GM19239 (cell line): ENCODE measurements at places on chromosomes 2 and 18.
A peak's percentile ranks its signal among the peaks of the same experiment; 100 is the strongest.

DNA sequence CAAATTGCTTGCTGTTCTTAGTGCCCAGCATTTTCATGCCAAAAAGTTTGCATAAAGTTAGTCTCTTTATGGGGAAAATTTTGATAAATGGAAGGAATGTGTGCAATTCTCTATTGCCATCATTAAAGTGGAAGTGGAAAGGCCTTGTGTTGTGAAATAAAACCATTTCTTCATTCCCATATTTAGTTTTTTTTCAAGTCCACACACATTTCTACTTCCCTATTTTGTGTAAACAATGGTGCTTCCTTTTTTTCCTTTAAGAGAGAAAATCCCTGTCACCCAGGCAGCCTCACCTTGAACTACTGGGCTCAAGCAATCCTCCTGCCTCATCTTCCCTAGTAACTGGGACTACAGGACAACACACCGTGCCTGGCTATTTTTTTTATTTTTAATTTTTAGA lies 42.3 kb upstream of the NCOA1 start:
- no peak for DNase-seq

GRCh38 chr18:78873926-78874500 lies 105.6 kb upstream of the SALL3 start:
- DNase-seq, result no peak

- no peak for DNase-seq
Observed at GRCh38 chr2:197958592-197959150, 154.3 kb downstream of the PLCL1 start.

DNA sequence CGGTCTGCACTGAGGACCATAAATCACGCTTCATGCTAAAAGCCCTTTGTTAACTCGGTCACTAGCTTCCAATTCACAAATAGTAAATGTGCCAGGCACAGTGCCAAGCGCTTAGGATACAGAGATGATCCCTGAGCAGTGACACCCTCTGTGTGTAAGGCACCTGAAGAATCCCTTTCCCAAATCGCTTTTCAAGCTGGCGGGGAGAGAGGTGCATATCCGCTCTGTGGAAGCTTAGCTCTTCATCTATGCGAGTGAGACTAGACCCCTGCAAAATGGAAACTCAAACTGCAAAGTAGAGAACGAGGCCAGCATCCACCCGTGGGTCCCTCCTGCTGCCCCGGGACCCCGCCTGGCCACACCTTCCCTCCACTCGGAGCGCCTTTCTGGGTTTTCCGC lies 2.4 kb downstream of the PIEZO2 start:
- DNase-seq, result no peak

GRCh38 chr2:71604726-71605120 lies 151.4 kb downstream of the DYSF start:
- DNase-seq, result no peak

GRCh38 chr18:48472610-48473009 lies 63.4 kb upstream of the ZBTB7C start:
- DNase-seq, result no peak

- DNase-seq, result no peak
Observed at GRCh38 chr2:147076634-147077033, 768.2 kb upstream of the ACVR2A start.

DNA sequence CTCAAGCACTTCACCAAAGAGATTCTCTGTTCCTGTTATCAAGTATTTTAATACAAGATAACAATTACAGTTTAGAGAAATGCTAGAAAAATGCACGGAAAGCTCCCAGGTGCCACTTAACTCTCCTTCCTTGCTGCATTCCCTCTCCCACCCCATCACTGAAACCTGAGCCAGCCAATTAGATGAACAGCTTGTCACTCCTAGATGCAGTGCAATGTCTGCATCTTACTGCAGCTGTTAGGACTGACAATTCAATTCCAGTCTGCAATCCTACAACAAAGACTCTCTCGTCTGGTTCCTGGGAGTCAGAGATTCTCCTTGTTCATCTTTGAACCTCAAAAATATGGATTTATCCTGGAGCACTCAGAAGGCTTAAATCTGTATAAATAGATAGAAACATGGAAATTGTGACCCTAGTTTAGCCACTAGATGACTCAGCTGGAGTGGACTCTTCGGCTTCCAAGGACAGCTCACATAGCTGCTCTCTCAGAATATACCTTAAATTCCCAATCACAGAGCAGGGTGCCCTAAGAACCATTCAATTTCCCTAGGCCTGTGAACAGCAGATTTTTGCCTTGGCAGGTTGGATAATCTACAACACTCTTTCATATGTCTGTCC lies 311.1 kb downstream of the NRXN1 start:
- DNase-seq, result no peak

- DNase-seq, result no peak
Observed at GRCh38 chr2:191363267-191363666, 118.1 kb downstream of the MYO1B start.

DNA sequence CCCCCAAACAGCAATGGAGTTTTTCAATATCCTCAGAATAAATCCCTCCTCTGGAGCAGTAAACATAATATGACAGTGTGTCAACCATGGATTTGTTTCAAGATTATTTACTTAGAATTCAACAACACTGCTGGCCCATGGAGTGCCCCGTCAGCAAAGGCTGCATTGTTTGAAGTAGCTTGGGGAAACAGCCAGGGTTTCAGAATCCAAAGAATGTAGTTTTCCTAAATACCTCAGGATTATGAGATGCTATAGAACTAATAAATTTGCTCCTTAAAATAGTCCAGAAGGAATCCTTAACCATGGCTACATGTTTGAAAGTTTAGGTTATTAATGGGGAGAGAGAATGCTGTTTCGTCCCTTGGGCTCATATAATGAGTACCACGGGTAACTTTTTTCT lies 13.1 kb upstream of the CETN1 start:
- DNase-seq, result no peak

DNA sequence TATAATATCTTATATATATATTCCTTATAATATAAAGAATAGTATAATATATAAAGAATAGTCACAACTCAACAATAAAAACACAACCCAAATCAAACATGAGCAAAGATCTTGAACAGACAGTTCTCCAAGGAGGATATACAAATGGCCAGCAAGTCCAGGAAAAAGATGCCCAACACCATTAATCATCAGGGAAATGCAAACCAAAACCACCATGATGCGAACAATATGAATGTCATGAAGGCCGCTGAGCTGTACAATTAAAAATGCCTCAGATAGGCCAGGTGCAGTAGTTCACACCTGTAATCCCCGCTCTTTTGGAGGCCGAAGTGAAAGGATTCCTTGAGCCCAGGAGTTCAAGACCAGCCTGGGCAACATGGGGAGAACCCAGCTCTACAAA lies 58.9 kb downstream of the SLC35F5 start:
- DNase-seq, result no peak

- no peak for DNase-seq
Observed at GRCh38 chr2:241911551-241911950, 42.0 kb downstream of the RTP5 start.

GRCh38 chr2:69213201-69213600 lies 173.8 kb downstream of the GFPT1 start:
- no peak for DNase-seq

DNA sequence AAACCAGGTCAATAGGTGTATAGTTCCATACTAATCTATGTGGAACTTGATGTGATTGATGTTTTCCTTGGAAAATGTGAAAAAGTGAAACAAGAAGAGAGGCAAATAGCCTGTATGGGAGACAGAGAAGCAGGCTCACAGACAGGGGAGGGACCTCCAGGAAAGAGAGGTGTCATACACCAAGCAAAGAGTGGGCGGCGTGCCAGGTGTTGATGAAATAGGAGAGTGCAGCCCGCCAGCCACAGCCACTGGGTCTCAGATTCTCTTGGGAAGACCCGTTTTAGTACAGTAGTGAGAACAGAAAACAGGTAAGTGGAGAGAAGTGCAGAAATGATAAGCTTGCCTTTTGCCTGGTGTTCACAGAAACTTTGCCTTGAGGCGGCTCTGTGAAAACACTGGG lies 301.9 kb downstream of the ZNF407 start:
- no peak for DNase-seq

DNA sequence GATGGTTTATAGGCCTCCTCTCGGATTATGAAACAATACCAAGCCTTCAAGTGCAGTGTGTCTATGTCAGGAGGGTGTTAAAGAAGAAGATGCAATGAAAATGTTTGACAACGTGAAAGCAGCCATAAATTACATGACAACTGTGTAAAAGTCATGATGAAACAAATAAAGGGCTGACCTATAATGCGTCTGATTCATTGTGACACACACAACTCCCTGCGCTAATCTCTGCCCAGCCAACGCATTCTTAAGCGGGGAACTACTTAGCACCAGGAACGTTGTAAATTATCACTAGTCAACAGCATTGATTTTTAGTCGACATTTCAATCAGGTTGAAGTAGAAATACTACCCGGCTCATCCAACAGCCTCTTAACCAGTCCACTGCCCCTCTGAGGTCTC lies 26.8 kb downstream of the BCL11A start:
- no peak for DNase-seq

DNA sequence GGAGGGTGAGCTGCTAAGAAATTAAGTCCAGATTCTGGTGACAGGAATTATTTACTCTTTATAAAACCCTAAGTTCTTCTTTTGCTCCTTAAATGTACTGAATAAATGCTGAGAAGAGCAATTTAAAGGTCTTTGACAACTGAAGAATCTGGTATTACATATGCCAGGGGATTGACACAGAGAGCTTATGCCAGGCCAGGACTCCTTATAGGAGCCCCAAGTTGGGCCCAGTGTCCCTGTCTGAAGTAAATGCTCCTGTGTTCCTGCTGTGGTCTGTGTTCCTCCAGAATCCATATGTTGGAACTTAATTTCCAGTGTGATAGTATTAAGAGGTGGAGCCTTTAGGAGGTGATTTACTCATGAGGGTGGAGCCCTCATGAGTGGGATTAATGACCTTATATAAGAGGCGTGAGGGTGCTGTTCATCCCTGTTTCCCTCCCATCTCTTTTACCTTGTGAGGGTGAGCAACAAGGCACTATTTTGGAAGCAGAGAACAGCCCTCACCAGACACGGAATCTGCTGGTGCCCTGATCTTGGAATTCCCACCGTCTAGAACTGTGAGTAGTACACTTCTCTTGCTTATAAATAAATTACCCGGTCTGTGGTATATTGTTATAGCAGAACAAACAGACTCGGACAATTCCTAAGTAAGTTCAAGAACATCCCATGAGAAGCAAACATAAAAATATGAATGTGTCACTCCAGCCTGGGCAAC lies 39.8 kb downstream of the LYPD6 start:
- DNase-seq, result no peak

GRCh38 chr2:26763019-26763418 lies 1.1 kb upstream of the SLC35F6 start:
- no peak for DNase-seq

- no peak for DNase-seq
Observed at GRCh38 chr2:181517685-181518301, 60.6 kb downstream of the ITGA4 start.

DNA sequence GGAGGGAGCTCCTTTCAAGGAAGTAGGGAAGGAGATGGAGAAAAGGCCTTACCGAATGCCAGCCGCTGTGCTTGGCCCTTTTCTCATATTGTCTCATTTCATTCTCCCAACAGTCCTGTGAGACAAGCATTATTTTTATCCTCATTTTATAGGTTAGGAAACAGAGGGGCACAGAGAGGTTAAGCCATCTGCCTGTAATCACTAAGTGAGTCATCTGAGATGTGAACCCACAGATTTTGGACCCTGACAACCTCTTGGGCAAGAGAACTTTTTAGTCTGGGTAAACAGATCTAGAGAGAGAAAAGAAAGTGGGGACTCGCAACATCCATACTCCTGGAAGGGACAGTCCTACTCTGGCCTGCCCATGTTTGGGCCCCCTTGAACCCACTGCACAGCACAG lies 91.7 kb upstream of the LCLAT1 start:
- DNase-seq, result no peak

- no peak for DNase-seq
Observed at GRCh38 chr18:3914833-3915610, 465.1 kb downstream of the TGIF1 start.

DNA sequence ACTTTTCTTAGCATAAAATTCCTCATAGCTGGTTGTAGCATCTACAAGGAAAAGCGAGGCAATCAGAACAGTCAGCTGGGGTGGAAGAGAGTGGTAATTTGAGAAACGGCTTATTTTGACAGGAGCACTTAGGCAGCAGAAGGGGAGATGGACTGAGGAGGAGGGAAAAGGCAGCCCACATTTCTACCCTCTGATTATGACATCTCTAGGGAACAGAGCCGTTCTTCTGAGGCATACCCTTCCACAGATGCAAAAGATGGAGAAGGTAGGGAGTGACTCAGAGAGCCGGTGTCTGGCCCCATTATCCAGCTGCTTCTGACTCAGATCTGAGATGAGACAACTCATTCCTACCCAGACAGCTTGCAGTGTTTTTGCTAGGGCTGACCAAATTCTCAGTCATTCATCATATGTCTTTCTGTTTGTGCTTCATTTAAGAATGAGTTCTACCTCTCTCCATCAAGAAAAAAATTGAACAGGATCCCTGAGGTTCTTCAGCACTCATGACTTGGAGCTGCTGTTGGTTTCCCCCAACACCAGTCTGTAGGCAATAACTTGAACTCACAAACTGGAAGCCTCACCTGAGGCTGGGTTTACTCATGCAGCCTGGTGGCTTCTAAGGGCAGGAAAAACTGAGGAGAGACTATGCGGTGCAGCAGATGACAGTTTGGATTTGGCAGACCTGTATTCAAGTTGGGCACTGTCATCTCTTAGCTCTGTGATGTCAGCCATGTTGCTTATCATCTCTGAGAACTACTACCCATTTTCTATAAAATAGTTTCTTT lies 15.9 kb upstream of the SEC11C start:
- no peak for DNase-seq

- DNase-seq, result no peak
Observed at GRCh38 chr2:159249990-159250715, 36.4 kb downstream of the WDSUB1 start.

DNA sequence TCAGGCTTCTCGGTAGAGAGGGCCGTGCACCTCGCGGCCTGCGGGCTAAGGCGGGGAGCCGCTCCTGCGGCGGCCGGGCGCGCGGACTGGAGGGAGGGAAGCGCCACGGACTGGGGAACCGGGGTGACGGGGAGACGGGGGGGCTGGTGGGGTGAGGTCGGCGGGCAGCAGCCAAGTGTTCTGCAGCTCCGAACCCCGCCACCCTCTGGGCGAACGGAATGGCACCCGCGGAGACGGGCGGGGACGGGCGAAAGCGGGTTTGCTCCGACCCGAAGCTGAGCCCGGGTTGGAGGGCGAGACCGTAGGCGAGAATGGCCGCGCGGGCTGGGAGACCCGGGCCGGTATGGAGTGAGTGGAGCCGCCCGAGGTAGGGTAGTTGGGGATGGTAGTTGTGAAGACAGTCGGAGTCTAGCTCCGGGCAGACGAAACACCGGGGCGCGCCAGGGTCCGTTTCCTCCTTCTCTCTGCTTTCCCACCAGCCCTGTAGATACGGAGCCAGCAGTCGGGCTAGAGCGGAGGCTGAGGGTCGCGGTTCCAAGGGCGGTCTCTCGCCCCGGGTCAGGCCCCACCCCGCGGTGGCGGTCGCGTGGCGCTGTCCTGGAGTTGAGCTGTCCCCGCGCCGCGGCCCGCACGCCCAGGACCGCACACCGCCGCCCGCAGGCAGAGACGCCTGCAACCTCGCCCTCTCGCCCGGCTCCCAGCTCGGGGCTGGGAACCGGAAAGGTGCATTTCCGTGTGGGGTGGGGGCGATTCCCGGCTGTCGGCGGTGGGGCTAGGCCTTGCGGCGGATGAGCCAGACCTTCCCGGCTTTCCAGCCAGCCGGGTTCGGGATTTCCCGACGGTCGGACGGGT lies 160.3 kb upstream of the SIX2 start:
- DNase-seq, result peak; percentile 23
